ENCODE measurements at places on chromosomes 3 and 15. TPM values are rescaled to one million over a fixed set of nuclear protein-coding genes. Genes with fewer than 3 reads are reported as not detected.

ARGFX gene
- polyA plus RNA-seq, result not detected

TEX9 gene
- polyA plus RNA-seq, result 26.7 TPM

NOX5 gene
- polyA plus RNA-seq, result 1.3 TPM

CHST2 gene
- 33.0 TPM for polyA plus RNA-seq

NTRK3 gene
- polyA plus RNA-seq, result 11.5 TPM

TOPAZ1 gene
- polyA plus RNA-seq, result not detected

LXN gene
- 30.5 TPM for polyA plus RNA-seq

COL6A5 gene
- 0.97 TPM for polyA plus RNA-seq

CPA3 gene
- polyA plus RNA-seq, result 0.55 TPM

FOXL2NB gene
- not detected for polyA plus RNA-seq

ABHD17C gene
- 36.9 TPM for polyA plus RNA-seq

TERC gene
- polyA plus RNA-seq, result not detected

GOLGA8G gene
- polyA plus RNA-seq, result 0.14 TPM

TGM5 gene
- not detected for polyA plus RNA-seq

ARNT2 gene
- polyA plus RNA-seq, result 61.5 TPM

HESX1 gene
- polyA plus RNA-seq, result 2.8 TPM

POC1A gene
- polyA plus RNA-seq, result 8.9 TPM

HOMER2 gene
- polyA plus RNA-seq, result 25.5 TPM

LARP6 gene
- 19.1 TPM for polyA plus RNA-seq

SLC12A1 gene
- polyA plus RNA-seq, result 8.3 TPM

SYNM gene
- 1.8 TPM for polyA plus RNA-seq

CFAP44 gene
- polyA plus RNA-seq, result 31.4 TPM

All from left renal pelvis (tissue), 4 donors.